ENCODE measurements at places on chromosomes 6 and 20.
A peak's percentile ranks its signal among the peaks of the same experiment; 100 is the strongest.

DNA sequence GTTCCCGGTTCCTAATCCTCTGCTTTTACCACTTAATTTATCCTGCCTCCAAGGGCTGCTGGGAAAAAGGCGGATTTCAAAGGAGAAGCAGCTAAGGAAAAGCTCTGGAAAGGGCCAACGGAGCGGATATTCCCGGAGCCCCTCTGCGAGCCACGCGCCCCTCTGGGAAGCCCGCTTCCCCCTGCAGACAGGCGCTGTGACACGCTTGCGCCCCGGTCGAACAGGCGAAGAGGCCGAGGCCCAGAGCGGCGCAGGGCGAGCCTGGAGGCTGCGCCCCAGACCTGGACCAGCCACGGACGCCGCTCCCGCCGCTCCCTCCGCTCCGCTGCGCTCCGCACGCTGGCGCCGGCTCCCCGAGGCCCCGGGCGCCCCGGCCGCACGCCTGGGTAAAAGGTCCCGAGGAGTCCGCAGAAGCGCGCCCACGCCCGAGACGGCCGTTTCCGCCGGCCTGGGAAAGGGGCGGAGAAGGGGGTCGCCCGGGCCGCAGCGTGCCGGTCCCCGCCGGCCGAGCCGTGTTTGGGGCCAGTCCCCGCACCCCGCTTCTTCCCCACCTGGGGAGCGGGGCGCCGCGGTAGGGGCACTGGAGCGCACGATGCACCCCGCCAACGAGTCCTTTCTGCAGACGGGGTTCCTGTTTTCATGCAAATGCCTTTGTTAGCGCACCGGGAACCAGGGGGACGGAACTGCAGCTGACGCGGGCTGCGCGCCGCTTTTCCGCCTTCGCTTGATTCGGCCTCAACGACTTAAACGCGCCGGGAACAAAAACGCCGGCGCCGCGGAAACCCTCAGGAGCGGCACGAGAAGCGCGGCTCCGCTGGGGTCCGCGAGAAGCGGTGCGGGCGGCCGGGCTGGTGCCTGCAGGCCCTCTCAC is 91.9 kb upstream of the SIRPA start:
- peak; percentile 22 for DNase-seq

GRCh38 chr6:34559651-34560365 is 3.7 kb upstream of the SPDEF start:
- DNase-seq: no peak

- no peak for DNase-seq
Observed at GRCh38 chr6:41790045-41790444, 2.6 kb downstream of the TOMM6 start.

DNA sequence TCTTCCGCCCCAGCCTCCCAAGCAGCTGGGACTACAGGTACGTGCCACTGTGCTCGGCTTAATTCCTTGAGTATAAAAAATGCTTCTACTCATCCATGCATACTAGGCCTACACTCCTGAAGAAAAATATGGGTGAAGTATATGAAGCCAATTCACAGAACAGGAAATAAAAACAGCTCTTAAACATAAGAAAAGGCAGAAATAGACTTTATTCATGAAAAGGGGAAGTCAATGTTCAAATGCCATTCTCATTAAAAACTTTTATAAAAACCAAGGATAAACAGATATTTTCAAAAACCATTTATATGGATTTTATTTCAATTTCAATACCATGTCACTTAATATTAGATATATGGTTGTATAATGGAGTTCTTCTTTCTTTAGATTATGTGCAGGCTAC is 18.3 kb downstream of the SERPINB9 start:
- DNase-seq: no peak

DNA sequence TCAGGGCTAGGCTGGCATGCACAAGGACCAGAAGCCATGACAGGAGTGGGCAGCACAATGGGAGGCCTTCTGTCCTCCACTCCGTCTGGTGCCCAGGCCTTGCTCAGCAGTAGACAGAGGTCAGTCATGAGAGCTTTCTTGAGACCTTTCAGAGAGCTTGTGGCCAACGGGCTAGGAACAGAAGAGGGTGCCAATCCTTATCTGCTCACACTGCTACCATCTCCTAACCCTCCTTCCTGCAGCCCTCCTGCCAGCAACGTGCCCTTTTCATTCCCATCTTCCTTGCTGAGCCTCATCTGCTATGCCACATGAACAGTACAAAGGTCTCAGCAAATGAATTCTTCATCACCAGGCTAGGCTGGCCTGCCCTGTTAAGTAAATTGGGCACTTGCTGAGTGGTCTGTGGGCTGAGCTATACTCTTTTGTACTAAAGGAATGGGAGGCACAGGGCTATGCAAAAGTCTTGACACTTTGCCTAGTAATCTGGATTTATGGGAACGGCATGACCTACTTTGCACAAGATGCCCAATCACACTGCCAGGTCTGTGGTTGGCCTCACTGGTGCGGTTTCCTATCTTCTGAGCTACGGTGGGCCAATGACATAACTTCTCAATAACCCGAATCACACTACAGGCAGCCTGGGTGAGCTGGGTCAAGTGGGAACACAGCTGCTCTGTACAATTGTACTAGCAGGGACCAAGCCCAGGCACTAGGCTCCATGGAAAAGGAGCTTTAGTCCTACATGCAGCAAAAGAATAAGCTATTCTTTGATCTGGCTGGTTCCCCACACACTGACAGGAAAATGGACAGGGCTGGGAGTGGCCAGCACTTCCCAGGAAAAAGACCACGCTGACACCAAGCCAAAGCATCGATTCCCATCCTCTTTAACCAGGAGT is 47.8 kb downstream of the ELOVL5 start:
- DNase-seq: no peak

DNA sequence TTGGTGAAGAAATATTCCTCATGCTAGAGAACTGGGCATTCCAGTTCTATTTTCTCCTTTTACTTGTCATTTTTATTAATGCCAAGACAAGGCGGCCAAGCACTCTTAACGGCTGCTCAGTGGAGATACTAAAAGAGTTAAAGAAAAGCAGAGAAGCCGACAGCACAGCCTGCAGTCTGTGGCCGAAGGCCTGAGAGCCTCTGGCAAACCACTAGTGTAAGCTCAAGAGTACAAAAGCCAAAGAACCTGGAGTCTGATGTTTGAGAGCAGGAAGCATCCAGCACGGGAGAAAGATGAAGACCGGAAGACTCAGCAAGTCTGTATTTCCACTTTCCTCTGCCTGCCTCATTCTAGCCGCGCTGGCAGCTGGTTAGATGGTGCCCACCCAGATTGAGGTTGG is 167.1 kb upstream of the FUT9 start:
- DNase-seq: no peak

GRCh38 chr6:90020746-90021145 is 126.5 kb downstream of the GJA10 start:
- no peak for DNase-seq

- DNase-seq: no peak
Observed at GRCh38 chr20:19327401-19327800, 115.0 kb downstream of the SLC24A3 start.

- DNase-seq: no peak
Observed at GRCh38 chr20:41178904-41179432, 41.6 kb downstream of the PLCG1 start.

GRCh38 chr20:6583134-6583738 is 184.2 kb upstream of the BMP2 start:
- no peak for DNase-seq

DNA sequence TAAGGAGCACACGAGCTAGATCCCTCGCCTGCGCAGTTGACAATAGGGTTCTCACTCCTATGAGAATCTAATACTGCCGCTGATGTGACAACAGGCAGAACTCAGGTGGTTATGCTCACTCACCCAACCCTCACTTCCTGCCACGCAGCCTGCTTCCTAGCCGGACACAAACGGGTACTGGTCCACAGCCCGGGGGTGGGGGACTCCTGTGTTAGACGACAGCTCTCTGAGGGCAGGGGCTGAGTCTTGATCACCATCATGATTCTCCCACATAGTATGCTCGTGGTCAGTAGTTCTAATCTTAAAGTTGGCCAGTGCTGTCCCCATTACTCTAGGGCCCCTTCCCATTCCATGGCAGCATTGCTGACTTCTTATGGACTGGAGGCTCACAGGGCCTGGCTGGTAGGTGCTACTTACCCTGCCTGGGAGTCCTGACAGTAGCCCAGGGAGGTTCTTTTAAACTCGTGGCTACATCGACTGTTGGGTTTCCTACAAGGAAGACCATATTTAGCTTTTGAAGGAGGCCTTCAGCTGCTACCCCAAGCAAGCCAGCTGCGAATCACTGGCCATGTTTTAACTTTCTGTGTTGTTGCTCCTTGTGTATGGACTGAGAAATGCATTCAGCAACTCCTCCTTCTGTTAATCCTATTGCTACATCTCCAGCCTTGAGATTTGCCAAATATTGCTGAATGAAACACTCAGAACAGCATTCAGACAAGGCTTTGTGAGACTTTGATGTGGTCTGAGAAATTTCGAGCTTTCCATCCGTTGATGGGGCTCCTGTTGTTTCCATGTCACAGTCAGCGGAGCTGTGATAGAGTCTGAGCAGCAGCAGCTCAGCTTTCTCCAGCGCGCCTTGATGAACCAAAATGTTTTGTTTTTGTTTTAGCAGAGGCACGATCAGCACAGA is 300.3 kb downstream of the NRN1 start:
- no peak for DNase-seq

DNA sequence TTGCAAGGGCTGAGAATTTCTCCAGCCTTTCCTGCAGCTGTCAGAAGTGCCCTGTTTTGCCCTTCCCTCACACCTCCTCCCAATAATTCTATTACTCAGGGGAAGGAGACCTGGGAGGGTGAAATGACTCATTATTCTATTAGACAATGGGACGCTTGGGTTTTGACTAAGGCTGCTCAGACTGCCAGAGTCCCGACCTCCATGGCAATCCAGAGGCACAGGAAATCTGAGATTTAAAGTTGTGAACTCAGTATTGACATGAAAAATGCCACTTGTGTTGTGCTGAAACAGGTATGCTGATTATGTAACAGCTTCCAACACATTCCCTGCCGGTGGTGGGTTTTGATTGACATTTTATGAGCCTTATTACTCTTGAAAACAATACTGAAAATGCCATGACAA is 625.9 kb upstream of the FLRT3 start:
- no peak for DNase-seq

DNA sequence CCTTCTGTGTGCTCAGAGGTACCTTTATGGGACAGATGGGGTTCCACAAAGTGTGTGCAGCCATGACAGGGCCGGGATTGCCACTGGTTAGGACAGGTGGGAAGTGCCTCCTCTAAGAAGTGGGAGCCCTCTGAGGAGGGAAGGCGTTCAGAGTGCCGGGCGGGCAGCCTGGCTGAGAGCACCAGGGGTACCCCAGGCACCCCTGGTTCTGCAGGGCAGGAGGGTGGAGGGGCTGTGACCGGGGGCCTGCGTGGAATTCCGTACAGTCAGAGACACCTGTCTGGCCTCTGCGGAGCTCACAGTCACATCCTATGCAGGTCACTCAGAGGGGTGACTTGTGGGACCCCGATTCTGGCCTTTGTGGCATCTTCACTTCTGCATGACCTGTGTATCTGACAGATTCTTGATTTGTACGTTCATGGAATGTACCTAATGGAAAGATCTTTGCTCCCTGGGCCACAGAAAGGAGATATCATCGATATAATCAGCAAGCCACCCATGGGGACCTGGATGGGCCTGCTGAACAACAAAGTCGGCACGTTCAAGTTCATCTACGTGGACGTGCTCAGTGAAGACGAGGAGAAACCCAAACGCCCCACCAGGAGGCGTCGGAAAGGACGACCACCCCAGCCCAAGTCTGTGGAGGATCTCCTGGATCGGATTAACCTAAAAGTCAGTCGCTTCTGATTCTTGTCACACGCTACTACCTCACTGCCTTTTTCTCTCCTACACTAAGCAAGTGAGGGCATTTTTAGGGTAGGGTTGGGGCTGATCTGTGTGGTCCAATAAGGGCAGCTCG is 190.9 kb downstream of the SASH1 start:
- no peak for DNase-seq

GRCh38 chr6:3325210-3325609 is 66.5 kb downstream of the PSMG4 start:
- DNase-seq: no peak

DNA sequence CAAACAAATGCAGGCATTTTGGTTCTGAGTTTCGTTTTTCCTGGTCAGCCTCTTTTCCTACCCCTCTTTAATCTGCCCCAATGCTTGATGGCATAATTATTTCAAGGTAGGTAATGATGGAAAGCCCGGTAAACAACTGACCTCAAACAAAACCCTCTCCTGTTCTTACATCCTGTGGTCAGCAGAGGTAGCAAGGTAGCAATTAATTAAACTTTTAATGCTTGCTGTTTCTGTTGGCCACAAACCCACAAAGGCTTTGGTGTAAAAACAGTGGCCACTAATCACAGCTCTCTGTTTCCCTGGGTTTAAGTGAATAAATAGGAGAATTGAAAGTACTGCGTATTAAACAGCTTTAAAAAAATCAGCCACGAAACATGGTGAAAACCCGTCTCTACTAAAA is 261.5 kb upstream of the SOX4 start:
- DNase-seq: no peak

All from activated naive CD4-positive, alpha-beta T cell treated with anti-CD3 and anti-CD28 coated beads, Interleukin-2, amount 50 U/mL, for 16 hours (primary cell).